Trophoblast cell (in vitro differentiated cells and primary cell): ENCODE measurements at places on chromosomes 5 and 9.

DNA sequence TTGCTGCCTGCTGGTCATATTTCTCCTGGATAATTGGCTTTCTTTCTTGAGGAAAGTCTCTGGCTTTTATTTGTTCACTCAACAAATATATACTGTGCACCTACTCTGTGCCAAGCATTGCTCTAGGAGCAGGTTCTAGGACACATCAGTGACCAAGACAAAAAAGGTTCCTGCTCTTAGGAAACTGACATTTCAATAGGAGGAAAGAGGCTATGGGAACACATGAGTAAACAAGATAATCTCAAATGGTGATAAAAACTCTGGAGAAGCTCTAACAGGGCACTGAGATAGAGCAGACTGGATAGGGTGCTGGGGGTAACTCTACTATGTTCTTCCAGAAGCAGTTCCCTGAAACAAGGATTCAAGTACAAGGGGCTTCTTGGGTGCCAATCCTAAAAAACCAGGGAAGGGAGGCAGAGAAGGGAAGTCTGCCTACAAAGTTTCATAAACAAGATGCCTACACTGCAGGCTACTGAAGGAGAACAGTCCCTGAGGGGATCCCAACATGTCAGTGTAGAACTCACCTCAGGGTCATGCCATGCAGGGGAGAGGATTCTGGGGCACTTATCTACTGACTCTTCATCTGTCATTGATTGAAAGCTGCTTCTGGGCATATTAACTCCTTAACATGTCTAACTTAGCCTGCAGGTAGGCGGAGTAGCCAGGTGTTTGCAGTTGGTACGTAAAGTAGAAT lies 181.3 kb downstream of the GRIA1 start:
- no peaks in the 10 kb centered on the region for H3K27me3 ChIP-seq
- no peaks in the 10 kb centered on the region for H3K36me3 ChIP-seq
- no peak for DNase-seq
- no peaks in the 10 kb centered on the region for H3K4me1 ChIP-seq
- H3K27ac ChIP-seq = no peak overlapping the region

- no peak for DNase-seq
- no peaks in the 10 kb centered on the region for H3K27me3 ChIP-seq
- H3K4me1 ChIP-seq = no peaks in the 10 kb centered on the region
- no peaks in the 10 kb centered on the region for H3K36me3 ChIP-seq
- H3K4me3 ChIP-seq = no peak overlapping the region
These were observed 236.6 kb downstream of the NR3C1 start for GRCh38 chr5:143166661-143167420.

- no peak overlapping the region for H3K4me3 ChIP-seq
- H3K27ac ChIP-seq = no peak overlapping the region
- H3K4me1 ChIP-seq = no peaks in the 10 kb centered on the region
- H3K27me3 ChIP-seq = no peaks in the 10 kb centered on the region
- H3K36me3 ChIP-seq = no peaks in the 10 kb centered on the region
These were observed 87.6 kb downstream of the FBXO38 start for GRCh38 chr5:148471379-148471778.

DNA sequence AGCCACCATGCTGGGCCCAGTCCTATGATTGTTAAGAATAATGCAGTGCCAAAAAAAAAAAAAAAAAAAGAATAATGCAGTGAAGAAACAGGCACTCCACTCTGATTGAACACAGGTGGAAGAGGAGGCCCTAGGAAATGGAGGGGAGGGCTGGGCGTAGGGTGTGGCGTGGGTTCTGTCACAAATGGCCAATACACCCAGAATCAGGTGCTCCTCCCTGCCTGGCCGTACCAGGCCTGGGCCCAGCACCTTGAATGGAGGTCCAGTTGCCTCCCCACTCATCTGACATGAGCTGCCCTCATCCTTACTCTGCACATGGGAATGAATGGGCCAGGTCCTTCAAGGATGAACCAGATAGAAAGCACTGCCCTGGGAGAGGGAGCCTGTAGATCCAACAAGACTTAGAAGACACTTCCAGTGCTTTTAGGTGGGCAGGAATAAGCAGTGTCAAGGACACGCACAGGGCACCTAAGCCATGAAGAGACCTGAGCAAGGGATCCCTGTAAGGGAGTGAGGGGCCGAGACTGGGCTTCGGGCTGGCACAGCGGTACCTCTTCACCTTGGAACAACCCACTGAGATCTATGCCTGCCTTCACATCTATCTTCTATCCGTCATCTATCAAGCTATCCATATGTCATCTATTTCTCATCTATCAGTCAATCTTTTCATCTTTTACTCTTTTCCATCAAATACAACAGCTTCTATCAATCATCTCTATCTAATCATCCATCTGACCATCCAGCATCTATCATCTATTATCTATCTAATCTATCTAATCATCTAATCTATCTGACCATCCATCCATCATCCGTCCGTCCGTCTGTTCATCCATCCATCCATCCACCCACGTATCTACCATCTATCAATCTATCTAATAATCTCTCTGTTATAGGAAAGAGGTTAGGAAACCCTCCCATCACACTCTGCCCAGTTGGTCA lies 15.9 kb downstream of the NINJ1 start:
- no peaks in the 10 kb centered on the region for H3K27me3 ChIP-seq
- H3K4me3 ChIP-seq = no peak overlapping the region
- no peaks in the 10 kb centered on the region for H3K4me1 ChIP-seq
- no peak for DNase-seq
- H3K36me3 ChIP-seq = peaks cover 8% of the 10 kb centered on the region
- no peak overlapping the region for H3K27ac ChIP-seq
